ENCODE measurements at places on chromosomes 13 and 19.

DNA sequence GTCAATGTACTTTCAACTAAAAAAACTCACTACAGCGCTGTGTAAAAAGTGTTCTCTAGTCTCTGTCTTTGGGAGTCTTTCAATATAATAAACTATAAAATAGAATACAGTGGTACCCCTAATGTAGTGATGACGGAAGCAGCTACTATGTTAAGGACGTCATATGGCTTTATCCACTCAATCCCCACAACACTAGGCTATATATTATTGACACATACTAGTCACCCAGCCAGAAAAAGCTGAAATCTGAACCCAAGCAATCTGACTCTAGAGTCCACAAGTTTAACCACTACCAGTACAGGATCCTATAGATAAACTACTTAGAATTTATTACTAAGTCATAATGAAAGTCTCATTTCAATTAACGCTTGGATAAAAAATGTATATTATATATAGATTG lies 48.3 kb downstream of the ELF1 start:
- no peak for DNase-seq

GRCh38 chr13:113043931-113044330 lies 61.7 kb upstream of the F7 start:
- no peak for DNase-seq

GRCh38 chr19:8144273-8144995 lies 5.0 kb downstream of the FBN3 start:
- no peak for DNase-seq

GRCh38 chr19:8242211-8242821 lies 33.1 kb downstream of the CERS4 start:
- no peak for DNase-seq

DNA sequence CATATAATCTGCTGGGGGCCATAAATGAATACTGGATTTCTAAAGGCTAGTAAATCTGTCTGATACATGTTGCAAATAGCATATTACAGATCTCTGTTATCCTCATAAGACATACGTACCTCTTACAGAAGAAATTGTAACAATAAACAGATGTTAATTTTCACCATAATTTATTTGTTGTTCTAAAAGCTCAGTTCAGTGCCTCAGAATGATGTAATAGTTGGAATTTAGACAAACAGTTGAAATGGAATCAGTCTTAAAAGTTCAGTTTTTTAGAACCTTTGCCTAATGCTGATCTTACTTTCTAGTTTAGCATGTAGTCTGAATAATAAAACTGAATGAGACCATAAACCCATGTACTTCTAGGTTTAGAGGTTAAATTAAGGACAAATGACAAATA lies 43.1 kb downstream of the B3GLCT start:
- DNase-seq, result no peak

- DNase-seq, result no peak
Measured at GRCh38 chr19:4441994-4442818, 15.4 kb downstream of the UBXN6 start.

- DNase-seq, result peak; percentile 67
Measured at GRCh38 chr19:664913-665443, 2.0 kb upstream of the RNF126 start.

GRCh38 chr13:89846926-89847585 lies 1500.4 kb upstream of the MIR17HG start:
- DNase-seq, result no peak

DNA sequence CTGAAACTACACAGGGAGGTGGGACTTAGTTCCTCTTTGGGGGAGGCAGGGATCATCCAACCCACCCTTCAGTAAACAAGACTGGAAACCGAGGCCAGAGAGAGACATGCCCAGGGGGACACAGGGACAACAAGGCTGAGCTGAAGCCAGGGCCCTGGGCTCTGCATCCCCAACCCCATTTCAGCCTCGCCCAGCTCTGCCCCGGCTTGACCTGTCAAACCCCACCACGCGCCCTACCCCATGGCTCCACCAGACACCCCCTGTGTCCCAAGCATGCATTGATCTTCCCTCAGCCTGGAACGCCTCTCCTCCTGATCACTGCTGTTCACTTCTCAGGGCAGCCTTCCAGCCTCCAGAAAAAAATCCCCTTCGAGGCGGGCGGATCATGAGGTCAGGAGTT lies 2.0 kb upstream of the APC2 start:
- no peak for DNase-seq

DNA sequence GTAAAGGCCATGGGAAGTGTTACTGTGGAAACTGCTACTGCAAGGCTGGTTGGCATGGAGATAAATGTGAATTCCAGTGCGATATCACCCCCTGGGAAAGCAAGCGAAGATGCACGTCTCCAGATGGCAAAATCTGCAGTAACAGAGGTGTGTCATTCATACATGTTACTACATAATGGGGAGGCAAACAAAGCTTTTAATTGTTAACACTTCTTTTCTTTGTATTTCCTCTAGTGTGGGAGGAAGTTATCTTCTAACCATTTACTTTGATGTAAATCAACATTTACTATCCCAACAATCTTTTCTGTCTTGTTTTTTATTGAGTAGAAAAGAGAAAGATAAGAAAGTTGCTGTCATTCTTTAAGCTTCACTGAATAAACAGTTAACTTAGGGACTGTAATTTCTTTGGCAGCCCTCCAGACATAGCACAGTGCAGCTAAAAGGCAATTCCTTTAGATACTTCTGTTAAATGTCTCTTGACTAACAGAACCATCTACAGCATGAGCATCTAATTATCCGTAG lies 126.9 kb downstream of the ITGBL1 start:
- DNase-seq, result no peak

- no peak for DNase-seq
Measured at GRCh38 chr19:8097198-8097597, 44.6 kb downstream of the CCL25 start.

DNA sequence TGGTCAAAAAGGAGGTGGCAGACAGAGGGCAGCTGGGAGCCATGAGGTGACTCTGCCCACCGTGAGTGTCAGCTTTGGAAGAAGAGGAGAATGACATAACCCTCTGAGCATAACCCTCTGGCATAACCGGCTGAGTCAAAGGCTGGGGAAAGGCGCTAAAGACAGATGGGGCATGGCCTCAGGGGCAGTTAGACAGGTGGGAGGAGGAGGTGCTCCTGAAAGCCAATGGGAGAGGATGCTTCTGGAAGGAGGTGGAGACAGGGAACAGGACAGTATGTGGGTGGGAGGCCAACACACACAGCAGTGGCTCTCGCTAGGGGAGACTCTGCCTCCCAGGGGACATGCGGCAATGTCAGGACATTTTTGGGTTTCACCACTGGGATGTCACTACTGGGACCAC lies 17.1 kb downstream of the ELAVL1 start:
- no peak for DNase-seq

DNA sequence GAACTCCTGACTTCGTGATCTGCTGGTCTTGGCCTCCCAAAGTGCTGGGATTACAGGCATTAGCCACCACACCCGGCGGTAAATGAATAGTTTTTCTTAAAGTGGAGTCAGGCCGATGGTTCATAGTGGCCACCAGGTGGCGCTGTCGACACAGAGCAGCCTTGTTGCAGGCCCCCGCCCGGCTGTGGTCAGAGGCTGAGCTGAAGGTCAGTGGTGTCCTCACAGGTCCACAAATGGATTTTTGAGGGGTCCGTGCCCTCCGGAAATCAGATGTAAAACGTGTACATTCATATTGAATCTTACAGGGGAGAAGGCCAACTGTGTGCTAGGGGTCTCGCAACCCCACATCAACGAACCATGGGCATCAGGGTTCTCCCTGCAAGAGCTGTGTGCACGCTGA lies 13.4 kb upstream of the WDR18 start:
- no peak for DNase-seq

DNA sequence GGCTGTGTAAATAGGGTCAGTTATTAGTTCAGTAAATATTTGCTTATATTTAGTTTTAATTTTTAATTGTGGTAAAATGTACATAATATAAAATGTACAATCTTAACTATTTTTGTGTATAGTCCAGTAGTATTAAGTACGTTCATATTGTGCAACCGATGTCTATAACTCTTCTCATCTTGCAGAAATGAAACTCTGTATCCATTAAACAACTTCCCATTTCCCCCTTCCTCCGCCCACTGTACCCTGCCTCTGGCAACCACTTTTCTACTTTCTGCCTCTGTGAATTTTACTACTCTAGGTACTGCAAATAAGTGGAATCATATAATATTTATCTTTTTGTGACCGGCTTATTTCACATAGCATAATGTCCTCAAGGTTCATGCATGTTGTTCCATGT lies 24.4 kb downstream of the UBAC2 start:
- no peak for DNase-seq

GRCh38 chr13:83752141-83752540 lies 130.1 kb downstream of the SLITRK1 start:
- DNase-seq, result no peak

- no peak for DNase-seq
Measured at GRCh38 chr13:97561182-97561581, 127.2 kb downstream of the RAP2A start.

- no peak for DNase-seq
Measured at GRCh38 chr13:39335721-39336120, 267.3 kb downstream of the LHFPL6 start.

GRCh38 chr19:18220632-18221275 lies 5.5 kb downstream of the PDE4C start:
- DNase-seq, result no peak

DNA sequence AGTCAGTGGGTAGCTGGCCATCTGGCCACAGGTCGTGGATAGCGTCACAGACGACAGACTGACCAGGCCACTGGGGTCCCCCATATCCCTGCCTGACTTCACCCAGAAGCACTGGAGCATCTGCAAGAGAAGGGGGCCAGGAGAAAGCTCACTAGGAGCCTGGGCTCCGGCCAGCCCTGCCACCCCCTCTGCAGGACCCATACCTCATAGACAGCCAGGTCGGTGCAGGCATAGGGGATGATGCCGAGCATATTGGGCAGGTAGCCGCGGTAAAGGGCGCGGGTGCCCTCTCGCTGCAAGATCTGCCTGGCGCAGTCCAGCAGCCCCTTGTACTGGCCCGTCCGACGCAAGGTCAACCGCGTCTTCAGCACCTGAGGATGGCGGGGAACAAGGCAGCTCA lies 2.5 kb upstream of the KHSRP start:
- DNase-seq, result no peak

DNA sequence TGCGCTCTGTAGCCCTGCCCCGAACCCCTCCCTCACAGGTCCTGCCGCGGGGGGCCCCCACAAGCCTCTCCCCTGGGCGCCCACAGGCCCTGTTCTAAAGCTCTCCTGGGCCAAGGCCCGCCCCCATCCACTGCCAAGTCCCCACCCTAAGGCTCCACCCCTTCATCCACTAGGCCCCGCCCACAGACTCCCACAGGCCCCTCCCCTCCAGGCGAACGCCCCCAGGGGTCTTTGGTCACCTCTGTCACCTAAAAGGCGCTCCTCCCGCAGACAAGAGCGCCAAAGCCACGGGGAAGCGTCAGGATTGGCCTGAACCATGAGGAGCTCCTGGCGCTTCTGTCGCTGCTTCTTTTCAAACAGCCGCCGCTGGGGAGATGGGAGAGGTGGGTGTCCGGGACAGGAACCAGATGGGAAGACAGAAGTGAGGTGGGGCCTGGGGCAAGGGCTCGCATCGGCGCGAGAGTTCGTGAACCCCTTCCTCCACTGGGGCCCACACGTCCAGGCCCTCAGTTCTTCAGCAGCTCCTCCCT lies 2.3 kb downstream of the TULP2 start:
- no peak for DNase-seq
